ENCODE measurements at places on chromosomes 1 and 21.

- DNase-seq: no peak
Observed at GRCh38 chr1:209319549-209319948, 264.0 kb upstream of the CAMK1G start.

DNA sequence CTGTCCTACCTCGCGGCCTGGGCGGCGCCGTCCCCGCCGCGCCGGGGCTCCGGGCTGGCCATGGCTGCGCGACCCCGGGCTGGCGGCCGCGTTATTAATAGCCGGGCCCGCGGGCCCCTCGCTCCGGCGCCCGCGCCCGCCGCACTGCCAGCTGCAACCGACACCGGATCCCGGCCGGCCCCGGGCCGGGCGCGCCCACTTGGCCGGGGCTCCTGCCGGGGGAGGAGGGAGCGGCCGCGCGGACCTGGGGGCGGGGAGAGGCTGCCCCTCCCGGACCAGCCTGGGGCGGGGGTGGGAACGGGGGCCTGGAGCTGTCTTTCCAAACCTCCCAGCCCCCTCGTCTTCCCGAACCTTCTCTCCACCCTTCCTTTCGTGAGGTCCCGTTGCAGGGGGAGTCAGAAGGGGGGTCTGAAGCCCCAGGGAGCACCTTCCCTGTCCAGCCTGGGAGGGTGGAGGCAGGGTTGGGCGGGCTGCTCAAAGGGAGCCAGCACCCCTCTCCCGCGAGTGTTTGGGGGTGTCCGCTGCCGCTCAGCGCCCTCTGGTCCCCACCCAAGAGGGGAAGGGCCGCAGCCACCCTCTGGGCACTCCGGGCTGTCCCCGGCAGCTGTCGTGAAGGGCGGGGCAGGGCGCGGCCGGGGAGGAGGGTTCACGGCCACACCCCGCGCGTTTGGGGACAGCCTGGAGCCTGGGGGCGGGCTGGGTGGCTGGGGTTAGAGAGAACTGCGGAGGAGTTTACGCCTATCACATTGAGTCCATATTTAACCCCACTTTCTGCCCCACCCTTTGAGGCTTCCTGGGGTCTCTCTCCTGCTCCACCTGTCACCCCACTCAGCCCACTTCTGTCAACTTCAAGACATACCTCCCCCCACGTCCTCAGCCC, at the start of gene SYNC:
Gene SYNC (minus strand): TSS at position 172 of the 880 bp plus-strand sequence. CDS start 110 bp downstream, at position 62.
- no peak for DNase-seq

DNA sequence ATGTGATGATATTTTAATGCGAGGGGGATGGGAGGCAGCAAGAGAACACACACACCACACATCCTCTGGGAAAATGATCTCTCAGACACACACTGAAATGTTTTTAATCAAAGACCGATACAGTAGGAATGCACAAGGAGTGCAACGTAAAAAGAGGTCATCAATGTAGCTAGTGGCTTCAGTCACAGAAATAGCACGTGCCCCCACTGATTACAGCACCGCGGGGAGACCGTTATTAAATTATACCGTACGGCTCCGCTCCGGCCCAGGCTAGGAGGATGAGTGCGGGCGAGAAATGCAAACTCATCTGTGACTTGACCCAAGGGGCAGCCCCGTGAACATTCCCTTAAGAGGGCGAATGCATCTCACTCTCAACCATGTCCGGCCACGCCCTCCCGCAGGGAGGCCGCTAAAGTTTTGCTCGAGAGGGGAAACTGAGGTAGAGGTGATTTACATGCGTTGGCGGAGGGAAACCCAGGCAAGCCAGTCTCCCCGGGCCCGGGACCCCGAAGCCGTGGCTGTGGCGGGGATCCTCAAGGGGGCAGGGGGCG, 552 bp downstream of the UBR4 start:
- peak; percentile 29 for DNase-seq

DNA sequence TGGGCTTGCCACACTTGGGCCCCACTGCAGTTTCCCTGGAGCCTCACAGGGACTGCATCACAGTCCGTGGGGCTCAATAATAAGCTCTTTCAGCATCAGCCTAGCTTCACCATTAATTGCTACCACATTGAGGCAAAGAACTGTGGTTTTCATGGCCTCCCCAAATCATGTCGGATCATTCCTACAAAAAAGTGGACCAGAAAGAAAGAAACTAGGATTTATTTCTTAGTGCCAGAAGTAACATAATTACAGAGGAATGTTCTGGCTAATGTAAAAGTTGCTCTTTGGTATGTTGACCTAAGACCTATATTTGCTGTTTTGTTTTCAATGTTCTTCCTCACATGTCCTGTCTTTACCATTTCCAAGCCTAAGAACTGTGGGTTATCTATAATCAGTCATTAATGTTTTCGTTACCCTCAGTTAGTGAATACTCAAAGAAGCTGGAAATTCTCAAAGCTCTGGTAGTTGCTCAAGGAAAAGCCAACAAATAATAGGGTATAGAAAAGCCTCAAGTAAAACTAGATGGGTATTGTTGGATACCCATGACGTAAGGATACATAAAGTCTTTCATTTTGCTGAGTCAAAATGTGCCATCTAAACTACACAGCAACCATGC, 173.9 kb downstream of the LTN1 start:
- no peak for DNase-seq

GRCh38 chr1:183776731-183777130, 28.2 kb upstream of the RGL1 start:
- no peak for DNase-seq

DNA sequence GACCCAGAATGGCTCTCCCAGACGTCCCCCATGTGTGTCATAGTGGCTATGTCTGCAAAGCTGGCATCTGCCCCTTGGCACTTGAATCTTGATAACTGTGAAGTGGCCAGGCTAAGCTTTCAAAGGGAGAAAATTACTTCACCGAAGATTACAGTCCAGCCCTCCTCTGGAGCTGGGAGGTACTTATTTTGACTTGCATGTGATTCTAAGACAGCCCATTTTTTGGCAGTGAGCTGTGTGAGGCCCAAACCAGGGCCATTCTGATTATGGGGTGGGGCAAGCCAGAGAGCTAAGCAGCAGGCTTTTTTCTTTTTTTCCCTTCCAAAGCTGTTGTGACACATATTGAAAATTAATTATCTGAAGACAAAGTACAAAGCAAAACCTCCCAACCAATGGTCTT, 42.1 kb upstream of the C8B start:
- no peak for DNase-seq

GRCh38 chr1:242002510-242002909, 3.6 kb upstream of the MAP1LC3C start:
- DNase-seq: no peak

DNA sequence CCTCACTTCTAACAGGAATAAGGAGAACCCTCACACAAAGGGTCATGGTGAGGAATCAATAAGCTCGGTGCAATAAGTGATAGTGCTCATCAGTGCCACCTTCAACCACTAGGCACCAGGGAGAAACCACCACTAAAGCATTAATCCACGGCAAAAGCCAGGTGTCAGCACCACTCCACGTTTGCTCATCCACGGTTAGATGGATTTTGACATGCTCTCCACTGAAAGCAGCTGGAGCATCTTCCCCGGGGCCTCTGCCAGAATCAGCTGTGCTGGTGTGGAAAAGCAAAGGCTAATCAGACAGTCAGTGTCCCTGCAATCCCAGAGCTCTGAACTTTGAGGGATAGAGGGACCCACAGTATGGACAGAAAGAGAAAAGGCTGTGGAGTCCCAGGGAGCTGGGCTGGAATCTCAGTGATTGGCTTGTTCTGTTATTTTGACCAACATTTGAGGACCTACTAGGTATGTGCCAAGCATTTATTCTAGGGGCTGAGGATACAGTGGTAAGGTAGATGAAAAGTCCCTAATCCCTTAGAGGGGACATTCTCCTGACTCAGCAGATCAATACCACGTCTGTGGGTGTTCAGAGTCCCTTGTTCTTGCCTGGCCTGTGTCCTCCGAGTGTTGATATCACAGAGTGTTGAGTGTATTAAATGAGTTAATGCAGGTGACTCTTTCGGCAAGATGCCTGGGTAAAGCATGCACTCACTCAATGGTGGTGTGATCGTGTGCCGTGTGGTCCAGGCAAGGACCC, 41.3 kb downstream of the FHAD1 start:
- DNase-seq: no peak

GRCh38 chr1:50570066-50570468, 146.8 kb upstream of the DMRTA2 start:
- no peak for DNase-seq

DNA sequence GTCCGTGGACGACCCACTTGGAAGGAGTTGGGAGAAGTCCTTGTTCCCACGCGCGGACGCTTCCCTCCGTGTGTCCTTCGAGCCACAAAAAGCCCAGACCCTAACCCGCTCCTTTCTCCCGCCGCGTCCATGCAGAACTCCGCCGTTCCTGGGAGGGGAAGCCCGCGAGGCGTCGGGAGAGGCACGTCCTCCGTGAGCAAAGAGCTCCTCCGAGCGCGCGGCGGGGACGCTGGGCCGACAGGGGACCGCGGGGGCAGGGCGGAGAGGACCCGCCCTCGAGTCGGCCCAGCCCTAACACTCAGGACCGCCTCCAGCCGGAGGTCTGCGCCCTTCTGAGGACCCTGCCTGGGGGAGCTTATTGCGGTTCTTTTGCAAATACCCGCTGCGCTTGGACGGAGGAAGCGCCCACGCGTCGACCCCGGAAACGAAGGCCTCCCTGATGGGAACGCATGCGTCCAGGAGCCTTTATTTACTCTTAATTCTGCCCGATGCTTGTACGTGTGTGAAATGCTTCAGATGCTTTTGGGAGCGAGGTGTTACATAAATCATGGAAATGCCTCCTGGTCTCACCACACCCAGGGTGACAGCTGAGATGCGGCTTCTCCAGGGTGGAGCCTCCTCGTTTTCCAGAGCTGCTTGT, 32.4 kb downstream of the PRMT2 start:
- DNase-seq: no peak

DNA sequence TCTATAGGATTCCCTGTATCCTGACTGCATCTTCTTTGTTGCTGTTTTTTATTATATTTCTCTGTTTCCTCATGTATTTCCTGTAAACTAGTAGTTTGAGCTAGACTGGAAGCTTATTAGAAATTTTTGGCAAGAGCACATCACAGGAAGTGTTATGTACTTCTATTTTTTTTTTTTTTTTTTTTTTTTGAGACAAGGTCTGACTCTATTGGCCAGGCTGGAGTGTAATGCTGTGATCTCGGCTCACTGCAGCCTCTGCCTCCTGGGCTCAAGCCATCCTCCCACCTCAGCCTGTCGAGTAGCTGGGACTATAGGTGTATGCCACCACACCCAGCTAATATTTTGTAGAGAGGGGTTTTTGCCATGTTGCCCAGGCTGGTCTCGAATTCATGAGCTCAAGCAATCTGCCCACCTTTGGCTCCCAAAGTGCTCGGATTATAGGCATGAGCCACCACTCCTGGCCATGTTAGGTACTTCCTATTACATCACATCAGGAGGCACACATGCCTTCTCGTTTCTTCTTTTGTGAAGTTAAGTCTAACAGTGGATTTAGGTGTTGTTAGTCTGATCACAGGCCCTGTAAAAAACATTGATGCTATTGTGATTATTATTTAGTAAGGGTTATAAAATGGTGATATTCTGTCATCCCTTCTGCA, 12.5 kb downstream of the C1orf21 start:
- DNase-seq: no peak

- no peak for DNase-seq
Observed at GRCh38 chr1:30190511-30191153, 532.8 kb downstream of the MATN1 start.

- no peak for DNase-seq
Observed at GRCh38 chr1:86960548-86960947, 46.1 kb downstream of the HS2ST1 start.

- no peak for DNase-seq
Observed at GRCh38 chr1:168671782-168672181, 57.2 kb downstream of the DPT start.

GRCh38 chr1:74375376-74375775, 137.0 kb downstream of the LRRC53 start:
- DNase-seq: no peak

- no peak for DNase-seq
Observed at GRCh38 chr1:30318413-30318812, 405.0 kb downstream of the MATN1 start.

DNA sequence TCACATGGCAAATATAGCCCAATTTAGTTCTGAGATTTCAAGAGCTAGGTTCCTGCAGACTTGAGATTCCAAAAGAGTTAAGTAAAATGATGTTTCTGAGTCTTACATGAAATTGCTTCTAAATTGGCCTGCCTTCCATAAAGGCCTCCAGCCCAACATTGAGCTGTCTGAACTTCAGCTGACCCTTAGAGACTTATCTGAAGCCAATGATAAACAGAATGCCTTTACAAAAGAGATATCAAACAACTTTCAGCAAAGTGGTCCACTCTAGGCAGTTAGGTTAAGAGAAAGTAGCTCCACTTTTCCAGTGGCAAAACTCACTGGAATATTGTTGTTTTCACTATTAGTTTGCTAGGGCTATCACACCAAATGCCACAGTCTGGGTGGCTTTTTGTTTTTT, 6.3 kb upstream of the RC3H1 start:
- no peak for DNase-seq

DNA sequence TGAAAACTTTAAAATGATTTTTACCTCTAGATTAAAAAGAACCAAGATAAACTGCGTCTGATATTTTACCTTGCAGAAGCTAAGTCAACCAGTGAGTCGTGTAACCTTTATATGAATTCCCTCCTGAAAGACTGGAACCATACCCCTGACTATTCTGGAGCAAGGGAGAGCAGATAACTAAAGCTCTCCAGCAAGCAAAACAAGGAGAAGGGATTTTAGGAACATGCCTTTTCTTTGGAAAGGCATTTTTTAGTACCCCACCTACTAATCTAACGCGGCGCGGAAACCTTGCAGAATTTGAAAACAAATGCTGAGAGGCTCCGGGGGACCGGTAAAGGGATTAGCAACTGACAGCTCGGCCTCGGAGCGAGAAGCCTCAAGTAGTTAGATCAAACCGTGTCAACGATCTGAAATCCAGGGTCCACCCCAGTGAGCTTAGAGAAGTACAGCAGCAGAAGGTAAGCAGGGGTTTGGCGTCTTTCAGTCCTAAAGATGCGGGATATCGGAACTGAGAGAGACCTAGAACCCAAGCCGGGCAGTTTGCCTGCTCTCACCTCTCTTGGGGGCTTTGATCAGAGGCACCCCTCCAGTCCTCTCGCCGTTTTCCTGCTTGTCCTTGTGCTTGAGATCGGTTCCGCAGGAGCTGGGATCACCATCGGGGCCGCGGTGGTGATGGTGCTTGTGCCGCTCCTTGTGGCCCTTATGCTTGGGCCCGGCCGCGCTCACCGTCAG, 954 bp downstream of the RSBN1 start:
- DNase-seq: peak; percentile 13

- no peak for DNase-seq
Observed at GRCh38 chr21:15549671-15550070, 180.1 kb upstream of the USP25 start.
